Heart right ventricle (tissue), 16 donors: ENCODE measurements at places on chromosomes 7 and 10. TPM values are rescaled to one million over a fixed set of nuclear protein-coding genes. Genes with fewer than 3 reads are reported as not detected.
A peak's percentile ranks its signal among the peaks of the same experiment; 100 is the strongest.

GRCh38 chr7:142997456-142997989, 29.4 kb downstream of the OR9A2 start:
- DNase-seq: no peak

DNA sequence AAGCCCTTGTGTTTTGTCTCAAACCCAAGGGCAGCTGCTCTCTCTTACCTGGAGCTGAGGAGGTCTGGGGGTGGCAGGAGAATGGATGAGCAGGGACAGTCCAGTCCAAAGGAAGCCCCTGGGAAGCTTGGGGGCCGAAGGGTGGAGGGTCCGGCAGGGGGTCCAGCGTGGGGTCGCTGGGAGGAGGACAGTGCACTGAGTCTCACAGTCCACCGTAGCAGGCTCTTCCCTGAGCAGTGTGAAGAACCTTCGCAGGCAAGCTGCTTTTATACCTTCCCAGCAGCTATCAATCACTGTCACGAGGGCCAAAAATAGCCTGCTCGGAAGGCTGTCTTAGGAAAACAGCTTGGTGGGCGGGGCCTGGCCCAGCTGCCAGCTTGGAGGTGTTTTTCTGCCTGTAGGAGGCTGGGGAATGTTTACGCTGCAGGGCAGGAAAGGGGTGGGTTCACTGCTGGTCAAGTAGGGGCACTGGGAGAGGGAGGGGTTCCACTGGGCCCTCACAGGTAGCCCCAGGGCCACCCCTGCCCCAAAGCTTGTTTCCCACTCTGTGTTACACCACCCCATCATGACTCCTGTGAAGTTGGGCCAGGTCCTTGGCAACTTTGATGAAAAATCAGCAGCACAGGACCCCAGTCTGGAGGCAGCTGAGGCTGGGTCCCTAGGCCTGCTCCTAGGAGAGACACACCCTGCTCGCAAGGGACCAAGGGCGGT, at the start of gene DEPP1:
Gene DEPP1 (minus strand): TSS at position 240 of the 711 bp plus-strand sequence. CDS start 779 bp downstream, outside the sequence.
- DNase-seq: peak; percentile 90

GRCh38 chr7:11792166-11792565, 39.8 kb downstream of the THSD7A start:
- DNase-seq: no peak

DNA sequence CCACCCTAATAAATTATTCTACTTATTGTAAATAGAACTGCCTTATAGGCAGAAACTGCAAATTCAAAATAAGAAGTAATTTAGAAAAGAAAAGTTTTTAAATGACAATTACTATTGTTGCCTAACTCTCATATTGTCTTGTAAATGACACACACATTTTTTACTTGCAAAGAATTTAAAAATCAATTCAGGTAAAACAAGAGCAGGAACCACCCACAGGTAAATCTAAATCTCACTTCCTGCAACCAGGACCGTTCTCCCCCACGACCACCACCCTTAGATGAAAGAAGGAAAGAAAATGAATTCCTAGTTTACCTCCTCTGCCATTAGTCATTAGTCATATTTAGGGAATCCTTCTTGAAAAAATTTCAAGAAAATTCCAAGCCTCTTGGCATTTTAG, 4.8 kb upstream of the AASS start:
- no peak for DNase-seq

GRCh38 chr7:125355899-125356298, 426.3 kb upstream of the POT1 start:
- DNase-seq: no peak

GRCh38 chr7:22348379-22348778, 8.6 kb downstream of the RAPGEF5 start:
- DNase-seq: no peak

DNA sequence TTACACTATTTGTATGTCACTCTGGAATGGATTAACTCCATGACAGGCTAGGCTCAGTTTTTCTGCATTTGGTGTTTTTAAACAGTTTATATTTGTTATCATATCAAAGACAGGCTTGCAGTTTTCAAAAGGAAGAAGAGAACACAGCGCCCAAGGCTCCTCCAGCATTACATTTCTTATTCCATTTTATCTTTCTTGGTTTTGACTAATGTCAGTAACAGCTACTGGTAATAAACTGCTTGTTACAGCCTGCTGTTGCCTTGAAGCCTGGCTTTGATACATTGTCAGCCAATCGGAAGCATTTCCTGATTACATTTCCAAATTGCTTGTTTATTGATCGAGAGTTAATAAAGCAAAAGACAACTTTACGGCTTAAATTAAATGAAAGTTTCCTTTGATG, 166.0 kb upstream of the MDFIC start:
- no peak for DNase-seq

- DNase-seq: no peak
Observed at GRCh38 chr7:100208911-100209408, 10.8 kb upstream of the PVRIG start.

- no peak for DNase-seq
Observed at GRCh38 chr7:124497176-124497575, 268.4 kb downstream of the GPR37 start.

- no peak for DNase-seq
Observed at GRCh38 chr7:137443616-137444015, 100.1 kb upstream of the PTN start.

DNA sequence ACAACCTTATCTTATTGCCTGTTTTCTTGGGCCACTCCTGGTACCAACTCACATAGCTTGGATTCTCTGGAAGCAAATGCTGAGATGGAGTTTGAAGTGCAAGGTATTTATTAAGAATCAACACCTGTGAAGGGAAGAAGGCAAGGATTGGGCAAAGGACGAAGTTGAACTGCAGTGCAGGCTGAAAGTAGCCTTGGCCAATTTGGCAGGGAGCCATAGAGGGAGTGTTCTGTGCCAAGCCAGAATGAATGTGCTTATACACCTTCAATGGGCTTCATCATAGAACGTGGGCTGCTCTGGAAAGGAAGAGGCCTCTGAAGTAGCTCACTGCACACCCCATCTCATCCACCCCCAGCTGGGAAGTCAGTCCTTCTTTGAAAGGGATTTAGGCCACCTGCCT, 79.8 kb upstream of the IFRD1 start:
- DNase-seq: no peak

GRCh38 chr10:85642421-85643170, 724.0 kb downstream of the GRID1 start:
- DNase-seq: no peak

DNA sequence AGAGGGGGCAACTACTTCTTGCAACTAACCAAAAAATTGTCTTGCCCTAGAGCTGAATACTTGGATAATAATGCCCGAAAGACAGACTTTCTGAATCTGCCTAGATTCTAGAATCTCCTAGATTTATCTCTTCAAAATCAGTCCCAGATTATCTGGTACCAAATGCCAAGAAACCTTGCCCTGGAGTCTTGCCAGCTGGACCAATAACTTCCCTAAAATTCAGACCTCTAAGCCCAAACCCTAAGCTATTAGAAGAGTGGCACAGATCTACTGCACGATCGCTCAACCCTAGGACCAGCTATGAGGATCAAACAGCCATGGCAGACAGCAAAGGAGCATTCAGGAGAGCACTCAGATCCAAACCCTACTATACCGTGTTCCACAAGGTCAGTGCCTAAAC, 45.0 kb downstream of the ARMH3 start:
- DNase-seq: no peak

ZNF117 gene
- polyA plus RNA-seq: 1.8 TPM

LRIT1 gene
- not detected for polyA plus RNA-seq

ADRB1 gene
- 4.7 TPM for polyA plus RNA-seq

OPALIN gene
- not detected for polyA plus RNA-seq

INA gene
- polyA plus RNA-seq: not detected

LRMDA gene
- 4.0 TPM for polyA plus RNA-seq
